ENCODE measurements at places on chromosomes 12 and 14.

- no peak for DNase-seq
These were observed 232.7 kb upstream of the PPFIA2 start for GRCh38 chr12:81991868-81992267.

DNA sequence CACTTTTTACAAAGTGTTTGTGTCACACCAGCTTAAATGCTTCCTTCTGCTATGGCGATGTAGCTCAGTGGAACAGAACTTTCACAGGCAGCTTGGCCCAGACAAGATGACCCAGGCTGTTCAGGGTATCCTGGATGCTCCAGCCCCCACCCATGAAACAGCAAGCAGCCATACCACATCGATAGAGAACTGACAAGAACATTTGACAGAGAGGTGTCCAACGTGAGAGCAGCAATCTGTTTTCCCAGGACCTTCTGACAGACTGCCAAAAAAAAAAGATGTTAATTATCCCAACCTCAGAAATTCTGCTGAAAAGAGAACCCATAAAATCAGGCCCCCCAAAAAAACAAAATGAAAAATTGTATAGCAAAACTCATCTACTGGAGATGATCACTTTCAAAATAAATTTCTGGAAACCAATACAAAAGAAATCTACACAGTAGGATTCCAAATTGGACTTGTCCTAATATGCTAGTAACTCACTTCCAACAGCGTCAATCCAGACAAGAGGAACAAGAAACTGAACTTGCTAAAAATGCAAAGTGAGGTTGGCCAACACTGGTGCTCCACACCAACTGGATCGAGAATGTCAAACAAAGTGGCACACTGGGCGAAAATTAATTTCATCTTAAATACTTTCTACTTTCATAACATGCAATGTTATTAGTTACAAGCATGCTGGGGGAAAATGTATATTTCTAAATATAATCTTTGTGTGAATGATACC is 118.8 kb downstream of the DPF3 start:
- DNase-seq = no peak

- DNase-seq = no peak
These were observed 5.7 kb upstream of the CTDSP2 start for GRCh38 chr12:57852200-57852599.

GRCh38 chr12:53820514-53821306 is 68.9 kb upstream of the CISTR start:
- DNase-seq = no peak

GRCh38 chr14:61290701-61291100 is 9.6 kb upstream of the TMEM30B start:
- no peak for DNase-seq

DNA sequence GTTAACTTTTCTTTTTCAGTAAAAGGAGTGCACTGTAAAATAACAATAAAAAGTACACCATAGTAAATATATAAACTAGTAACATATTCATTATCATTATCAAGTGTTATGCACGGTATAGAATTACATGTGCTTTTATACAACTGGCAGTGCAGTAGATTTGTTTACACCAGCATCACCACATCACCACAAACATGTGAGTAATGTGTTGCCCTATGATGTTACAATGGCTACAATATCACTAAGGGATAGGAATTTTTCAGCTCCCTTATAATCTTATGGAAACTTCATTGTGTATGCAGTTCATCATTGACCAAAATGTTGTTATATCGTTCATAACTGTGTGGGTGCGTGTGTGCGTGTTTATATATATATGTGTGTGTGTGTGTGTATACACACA is 23.5 kb upstream of the NEDD1 start:
- DNase-seq = no peak

DNA sequence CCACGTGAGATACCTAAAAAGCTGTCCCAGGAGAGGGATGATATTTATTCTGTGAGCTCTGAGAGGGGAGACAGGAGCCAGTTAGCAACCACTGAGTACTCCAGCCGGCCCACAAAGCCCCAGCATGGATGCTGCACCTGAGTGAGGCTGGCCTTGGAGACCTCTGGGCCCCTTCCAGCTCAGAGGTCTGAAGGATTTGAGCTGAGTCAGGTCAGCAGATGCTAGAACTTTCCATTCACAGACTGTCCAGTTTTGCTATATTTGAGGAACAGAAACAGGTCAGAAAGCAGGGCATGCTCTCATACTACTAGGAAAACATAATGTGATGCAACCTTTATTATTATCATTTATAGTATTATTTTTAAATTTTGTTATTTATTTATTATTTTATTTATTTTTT is 15.0 kb upstream of the MAPKAPK5 start:
- DNase-seq = no peak

DNA sequence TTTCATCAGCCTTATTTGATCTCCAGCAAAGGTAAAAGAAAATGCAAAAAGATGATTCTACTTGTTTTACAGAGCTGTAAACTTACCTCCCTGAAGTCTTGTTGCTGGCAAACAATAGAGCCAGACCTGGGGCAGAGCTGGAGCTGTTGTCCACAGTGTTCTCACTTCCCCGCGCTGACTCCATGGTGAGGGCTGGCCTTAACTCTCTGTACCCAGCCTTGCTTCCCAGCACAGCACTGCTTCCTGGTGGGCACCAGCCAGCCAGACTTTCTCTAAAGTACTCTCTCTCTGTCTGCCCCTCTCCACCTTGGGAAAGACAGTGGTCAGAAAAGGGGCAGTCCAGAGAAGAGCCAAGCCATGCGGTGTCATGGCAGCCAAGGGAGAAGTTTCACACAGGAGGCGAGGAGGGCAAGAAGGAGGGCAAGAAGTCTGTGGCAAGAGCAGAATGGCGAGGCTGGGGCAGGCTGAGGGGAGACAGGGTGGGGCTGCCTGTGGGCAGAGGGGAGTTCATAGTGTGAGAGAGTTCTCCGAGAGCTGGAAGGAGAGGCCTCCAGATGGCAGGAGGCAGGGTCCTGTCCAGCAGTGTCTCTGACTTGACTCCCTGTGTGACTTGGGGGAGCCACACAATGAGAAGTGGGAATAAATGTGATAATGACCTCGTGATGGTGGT is 9.3 kb downstream of the EVL start:
- no peak for DNase-seq

GRCh38 chr14:76391981-76392690 is 16.2 kb downstream of the ESRRB start:
- DNase-seq = no peak

- no peak for DNase-seq
These were observed 711.6 kb upstream of the FOXG1 start for GRCh38 chr14:28055008-28055407.

DNA sequence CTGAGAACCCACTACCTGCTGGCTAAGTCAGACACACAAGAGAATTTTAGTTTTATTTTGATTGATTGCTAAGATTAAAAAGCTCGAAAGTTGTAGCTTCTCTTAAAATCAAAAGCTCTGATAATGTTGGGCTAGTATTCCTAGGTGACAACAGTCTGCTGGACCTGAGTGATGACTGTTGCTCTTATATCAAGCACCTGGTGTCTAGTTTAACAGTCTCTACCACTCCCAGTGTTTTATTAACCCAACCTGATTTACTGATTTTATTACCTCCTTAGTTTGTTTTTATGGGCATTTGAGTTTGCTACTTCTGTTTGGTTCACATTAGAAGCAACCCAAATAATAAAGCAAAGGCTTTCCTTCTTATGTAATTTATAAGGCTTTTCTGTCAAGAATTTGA is 41.8 kb downstream of the ATP6V1D start:
- no peak for DNase-seq

DNA sequence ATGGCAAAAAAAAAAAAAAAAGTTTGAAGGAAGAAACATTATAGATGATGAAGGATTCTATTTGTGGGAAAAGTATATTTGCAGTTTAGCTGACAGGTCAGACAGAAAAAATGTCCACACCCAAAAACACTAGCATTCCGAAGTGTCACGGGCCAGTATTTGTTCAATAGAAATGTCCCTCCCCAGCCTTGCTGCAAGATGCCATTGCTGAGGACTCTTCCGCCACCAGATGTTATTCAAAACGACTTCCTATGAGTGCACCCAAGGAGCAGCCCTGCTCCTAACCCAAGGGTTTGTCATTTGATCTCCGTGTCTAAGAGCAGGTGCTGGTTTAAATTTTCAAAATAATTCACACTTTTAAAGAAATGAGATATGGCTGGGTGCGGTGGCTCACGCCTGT is 163.1 kb downstream of the GCH1 start:
- DNase-seq = no peak

DNA sequence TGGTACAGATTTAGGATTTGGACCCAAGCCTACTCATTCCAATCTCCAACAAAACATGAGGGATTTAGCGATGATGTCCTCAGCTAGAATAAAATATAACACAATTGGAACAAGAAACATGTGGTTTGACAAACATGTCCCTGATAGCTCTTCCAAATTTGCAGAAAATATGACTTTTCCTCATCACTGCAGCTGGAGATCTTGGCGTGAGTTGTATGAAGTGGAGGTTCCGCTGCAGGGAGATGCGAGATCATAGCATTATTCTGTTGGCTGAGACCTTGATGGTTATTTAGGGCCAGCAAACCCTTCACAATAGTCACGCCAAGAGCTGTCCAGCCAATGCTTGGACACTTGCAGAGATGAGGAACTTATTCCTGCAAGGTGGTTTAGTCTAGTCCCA is 413.4 kb upstream of the TBX3 start:
- DNase-seq = no peak

GRCh38 chr12:104499668-104500332 is 43.1 kb downstream of the CHST11 start:
- DNase-seq = no peak

DNA sequence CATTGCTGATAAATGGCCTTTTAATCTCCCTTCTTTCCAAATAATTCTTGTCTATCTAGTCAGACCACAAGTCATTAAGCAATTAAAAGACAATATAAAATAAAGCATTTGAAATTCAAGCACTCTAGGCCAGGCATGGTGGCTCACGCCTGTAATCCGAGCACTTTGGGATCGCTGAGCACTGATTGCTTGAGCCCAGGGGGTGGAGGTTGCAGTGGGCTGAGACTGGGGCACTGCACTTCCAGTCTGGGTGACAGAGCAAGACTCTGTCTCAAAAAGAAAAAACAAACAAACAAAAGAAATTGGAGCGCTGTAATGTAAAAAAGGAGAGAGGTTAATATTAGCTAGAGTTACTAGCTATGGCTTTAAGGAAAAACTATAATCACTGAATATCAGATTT is 30.5 kb upstream of the CSRP2 start:
- DNase-seq = no peak

DNA sequence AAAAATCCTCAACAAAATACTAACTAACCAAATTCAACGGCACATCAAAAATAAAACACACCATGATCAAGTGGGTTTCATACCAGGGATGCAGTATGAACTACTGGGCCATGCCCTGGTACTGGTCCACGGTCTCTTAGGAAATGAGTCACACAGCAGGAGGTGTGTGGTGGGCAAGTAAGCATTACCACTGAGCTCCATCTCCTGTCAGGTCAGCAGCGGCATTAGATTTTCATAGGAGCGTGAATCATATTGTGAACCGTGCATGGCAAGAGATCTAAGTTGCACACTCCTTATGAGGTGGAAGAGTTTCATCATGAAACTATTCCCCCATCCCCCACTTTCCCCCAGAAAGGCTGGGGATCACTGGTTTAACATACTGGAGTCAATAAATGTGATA is 6.7 kb upstream of the LGR5 start:
- DNase-seq = no peak

Data from frontal cortex (tissue), 4 donors.